ENCODE measurements at places on chromosomes 13 and 19.

DNA sequence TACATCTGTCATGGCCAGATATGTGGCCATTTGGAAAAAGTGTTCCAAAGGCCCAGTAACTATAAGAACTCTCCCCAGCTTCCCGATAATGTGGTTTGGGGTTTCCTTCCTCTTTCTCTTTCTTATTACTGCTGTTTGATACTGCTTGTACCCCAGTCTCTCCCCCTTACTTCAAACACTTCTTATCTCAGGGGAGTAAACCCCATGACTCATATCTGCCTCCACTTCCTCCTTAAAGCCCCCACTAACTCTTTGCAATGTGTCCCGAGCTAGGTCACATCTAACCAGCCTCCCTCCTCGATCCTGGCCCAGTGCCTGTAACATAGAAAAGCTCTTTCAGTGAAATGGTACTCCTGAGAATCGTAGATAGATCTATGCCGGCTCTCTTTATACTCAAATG lies 82.4 kb upstream of the STARD13 start:
- no peak for DNase-seq

GRCh38 chr19:58492265-58492664 lies 16.1 kb downstream of the ZNF446 start:
- DNase-seq, result no peak

DNA sequence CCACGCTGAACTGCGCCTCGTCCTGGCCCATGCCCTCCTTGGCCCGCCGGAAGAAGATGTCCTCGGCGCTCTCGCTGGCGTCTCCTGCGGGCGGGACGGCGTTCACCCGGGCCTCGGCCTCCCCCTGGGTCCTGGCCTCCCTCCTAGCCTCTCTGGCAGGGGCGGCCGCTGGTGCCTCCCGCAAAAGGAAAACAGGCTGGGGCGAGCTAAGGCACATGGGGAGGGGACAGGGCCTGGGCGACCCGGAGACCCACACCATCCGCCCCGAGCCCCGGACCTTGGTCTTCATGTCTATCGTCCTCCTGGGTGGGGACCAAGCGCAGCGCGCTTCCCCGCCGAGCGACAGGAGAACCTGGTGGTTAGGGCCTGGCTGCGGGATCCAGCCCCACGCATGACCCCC lies 5.7 kb upstream of the TBXA2R start:
- DNase-seq, result no peak

- no peak for DNase-seq
Observed at GRCh38 chr19:11202488-11203193, 5.3 kb upstream of the KANK2 start.

- no peak for DNase-seq
Observed at GRCh38 chr19:39449116-39449797, 3.9 kb downstream of the SUPT5H start.

DNA sequence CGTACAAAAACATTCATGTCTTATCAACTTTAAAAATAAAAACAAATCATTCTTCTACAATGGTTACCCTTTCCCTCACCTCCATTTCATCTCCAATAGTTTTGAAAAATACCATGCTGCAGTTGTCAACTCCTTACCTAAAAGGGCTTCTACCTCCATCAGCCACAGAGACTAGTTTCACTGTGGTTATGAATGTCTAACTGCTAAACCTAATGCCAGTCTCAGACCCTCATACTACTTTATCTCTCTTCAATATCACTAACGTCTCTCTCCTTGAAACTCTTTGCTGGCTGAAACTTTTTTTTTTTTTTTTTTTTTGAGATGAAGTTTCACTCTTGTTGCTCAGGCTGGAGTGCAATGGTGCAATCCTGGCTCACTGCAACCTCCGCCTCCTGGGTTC lies 27.1 kb downstream of the LNX2 start:
- no peak for DNase-seq

- DNase-seq, result no peak
Observed at GRCh38 chr13:110418944-110419343, 111.9 kb downstream of the COL4A2 start.

- DNase-seq, result no peak
Observed at GRCh38 chr13:64446372-64446771, 2783.8 kb downstream of the PCDH9 start.
